ENCODE measurements at places on chromosomes 2 and 18. TPM values are rescaled to one million over a fixed set of nuclear protein-coding genes. Genes with fewer than 3 reads are reported as not detected.

GRCh38 chr2:88746929-88747490 is 55.5 kb downstream of the RPIA start:
- DNase-seq = no peak

DNA sequence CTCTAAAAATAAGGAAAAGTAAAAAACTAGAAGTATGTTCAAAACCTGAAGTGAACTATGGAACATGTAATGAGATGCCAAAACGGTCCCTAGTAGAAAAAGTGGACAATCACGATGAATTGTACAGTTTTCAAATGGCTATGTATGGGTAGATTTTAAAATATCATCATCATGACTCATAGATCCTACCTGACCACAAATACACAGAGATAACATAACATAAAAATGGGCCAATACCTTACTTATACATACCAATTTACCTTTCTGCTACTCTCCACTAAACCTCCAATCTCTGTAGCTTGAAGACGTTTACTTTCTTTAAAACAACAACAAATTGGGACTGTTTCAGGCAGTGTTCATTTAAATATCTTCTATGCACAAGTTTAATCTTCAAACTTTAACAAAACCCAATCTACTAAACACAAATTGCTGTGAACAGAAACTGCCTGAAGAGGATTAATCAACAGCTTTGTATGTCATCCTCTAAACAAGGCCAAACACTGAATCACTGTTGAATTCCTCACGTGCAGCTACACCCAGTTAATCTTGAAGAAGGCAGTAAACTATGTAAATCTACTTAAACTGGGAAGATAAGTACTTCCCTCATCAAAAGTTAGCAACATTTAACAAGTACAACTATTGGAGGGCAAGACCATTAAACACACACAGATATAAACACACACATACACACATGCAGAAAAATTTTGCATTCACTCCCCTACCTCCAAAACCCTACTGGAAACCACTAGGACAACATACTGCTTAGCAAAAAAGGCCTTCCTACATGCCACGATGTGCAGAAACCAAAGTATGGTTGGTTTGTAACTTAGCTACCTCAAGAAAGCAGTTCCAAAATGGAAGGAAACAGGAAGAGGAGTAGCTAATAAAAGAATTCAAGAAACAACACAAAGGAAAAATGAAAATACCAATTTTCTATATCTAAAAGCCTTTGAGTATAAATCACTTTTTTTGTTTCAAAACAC is 90.3 kb downstream of the RBMS1 start:
- no peak for DNase-seq

DNA sequence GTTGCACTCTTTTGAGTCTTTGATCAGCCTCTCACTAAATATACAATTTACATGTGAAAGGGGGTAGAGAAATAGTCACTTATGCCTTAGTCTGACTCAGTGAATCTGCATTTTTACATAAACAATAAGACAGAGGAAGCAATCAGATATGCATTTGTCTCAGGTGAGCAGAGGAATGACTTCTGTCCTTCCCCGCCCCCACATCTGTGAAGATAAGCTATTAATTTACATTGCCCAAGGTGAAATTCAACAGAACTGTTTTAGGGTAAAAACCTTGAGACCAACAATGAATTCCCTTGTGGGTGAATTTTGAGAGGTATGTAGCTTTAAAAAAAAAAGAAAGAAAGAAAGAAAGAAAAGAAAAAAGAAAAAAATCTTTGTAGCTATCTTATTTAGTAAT is 1302.9 kb upstream of the ACVR2A start:
- DNase-seq = no peak

- DNase-seq = no peak
Observed at GRCh38 chr2:185628985-185629384, 109.6 kb upstream of the FSIP2 start.

DNA sequence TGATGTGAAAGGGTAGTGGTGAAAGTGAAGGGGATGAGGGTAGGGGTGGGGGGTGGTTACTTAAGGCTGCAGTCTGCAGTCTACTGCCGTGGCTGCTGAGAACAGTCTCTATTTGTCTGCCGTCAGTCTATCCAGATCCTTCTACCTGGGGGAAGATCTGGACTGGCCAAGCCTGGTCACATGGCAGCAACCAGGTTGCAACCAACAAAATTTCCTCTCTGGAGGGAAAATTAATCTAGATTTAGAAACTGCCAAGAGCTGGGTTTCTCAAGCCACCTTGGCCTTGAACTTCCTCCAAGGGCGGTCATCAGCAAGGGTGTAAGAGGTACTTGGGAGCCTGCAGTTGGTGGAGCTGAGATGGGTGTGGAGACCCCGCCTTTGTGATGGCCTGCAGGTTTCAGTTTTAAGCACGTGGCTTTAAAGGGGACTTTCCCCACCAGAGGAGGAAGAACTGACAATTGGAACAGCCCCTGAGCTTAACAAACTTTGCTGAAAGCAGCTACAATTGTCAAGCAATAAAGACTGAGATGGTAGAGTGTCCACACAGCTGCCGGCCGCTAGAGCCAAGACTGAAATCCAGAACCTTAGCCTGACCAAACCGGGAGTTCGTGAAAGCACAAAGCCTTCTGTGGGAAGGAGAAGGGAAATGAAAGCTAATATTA is 31.4 kb upstream of the KCMF1 start:
- DNase-seq = no peak

DNA sequence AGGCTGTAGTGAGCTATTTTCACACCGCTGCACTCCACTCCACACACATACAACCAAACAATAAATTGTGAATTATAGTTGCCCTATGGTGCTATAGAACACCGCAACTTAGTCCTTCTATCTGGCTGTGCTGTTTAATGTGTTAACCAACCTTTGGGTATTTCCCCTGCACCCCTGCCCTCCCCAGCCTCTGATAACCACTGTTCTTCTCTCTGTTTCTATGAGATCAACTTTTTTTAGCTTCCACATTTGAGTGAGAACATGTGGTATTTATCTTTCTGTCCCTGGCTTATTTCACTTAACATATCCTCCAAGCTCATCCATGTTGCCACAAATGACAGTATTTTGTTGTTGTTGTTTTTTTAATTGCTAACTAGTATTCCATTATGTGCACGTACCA is 32.5 kb downstream of the TET3 start:
- DNase-seq = no peak

DNA sequence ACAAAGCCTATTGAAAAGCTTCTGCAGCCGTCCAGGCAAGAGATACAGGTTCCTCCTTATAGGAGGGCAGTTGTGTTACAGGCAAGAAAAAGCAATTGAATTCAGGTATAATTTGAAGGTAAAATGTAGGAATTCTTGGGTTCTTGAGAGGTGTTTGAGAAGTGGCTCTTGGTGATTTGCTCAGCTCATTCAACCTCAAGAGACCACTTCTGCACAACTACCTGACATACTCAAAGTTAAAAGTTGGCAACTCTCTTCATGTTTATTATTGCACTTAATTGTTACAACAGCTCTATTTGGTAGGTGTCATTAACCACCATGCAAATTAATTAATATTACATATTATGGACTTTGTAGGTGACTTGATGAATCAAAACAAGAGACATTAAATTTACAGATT is 753.2 kb downstream of the ADCYAP1 start:
- no peak for DNase-seq

TTL gene
- polyA plus RNA-seq = 36.0 TPM

TMEFF2 gene
- 19.2 TPM for polyA plus RNA-seq

SLC30A3 gene
- 5.3 TPM for polyA plus RNA-seq
